ENCODE measurements at places on chromosomes 6 and 20. TPM values are rescaled to one million over a fixed set of nuclear protein-coding genes. Genes with fewer than 3 reads are reported as not detected.

NKX2-4 gene
- not detected for total RNA-seq

IPCEF1 gene
- total RNA-seq = under 0.01 TPM

GRM1 gene
- not detected for total RNA-seq

GPSM3 gene
- total RNA-seq = 0.79 TPM

CST5 gene
- not detected for total RNA-seq

PKHD1 gene
- total RNA-seq = not detected

SOBP gene
- total RNA-seq = 0.38 TPM

KLHDC3 gene
- 70.6 TPM for total RNA-seq
